Foreskin keratinocyte (primary cell): ENCODE measurements at places on chromosomes 3 and 15.

GRCh38 chr3:121252676-121253075 is 293.1 kb downstream of the POLQ start:
- no peak for DNase-seq

DNA sequence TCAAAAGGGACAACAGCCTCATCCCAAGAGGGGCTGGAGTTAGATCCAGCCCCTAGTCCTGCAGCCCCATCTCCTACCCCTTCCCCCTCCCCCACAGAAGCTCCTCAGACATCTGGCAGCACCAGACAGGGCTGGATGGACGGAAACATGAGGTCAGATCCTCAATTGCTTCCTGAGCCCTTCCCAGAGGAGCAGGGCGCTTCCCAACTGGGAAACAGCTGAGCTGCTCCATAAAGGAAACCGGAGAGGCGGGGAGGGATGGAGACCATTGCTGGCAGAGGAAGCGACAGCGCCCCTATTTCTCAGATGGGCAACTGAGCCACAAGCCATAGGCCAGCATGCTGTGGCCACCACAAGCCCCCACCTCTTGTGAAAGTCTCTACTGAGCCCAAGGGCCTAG is 18.3 kb upstream of the CYP11A1 start:
- no peak for DNase-seq

GRCh38 chr3:112623717-112624116 is 17.2 kb downstream of the CCDC80 start:
- peak; percentile 55 for DNase-seq

- no peak for DNase-seq
Observed at GRCh38 chr3:64199932-64200331, 25.3 kb downstream of the PRICKLE2 start.

DNA sequence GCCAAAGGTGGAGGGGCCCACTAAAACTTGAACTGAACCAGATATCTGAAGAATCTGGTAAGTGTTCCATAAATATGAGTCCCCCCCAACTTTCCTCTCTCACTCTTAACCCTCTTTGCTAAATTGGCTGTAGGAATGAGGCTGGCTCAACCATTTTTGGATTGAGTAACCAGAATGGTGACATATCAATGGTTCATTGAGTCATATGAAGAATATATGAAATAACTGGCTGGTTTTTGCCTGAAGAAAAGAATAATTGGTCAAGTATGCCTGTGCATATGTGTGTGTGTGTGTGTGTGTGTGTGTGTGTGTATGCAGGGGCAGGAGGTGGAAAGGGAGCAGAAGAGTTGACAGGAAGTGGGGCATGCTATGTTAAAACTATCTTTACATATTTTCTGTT is 472.9 kb upstream of the THBS1 start:
- DNase-seq, result peak; percentile 31

- no peak for DNase-seq
Observed at GRCh38 chr3:86982883-86983282, 8.1 kb downstream of the VGLL3 start.

- no peak for DNase-seq
Observed at GRCh38 chr15:101498717-101499480, 9.4 kb upstream of the PCSK6 start.

DNA sequence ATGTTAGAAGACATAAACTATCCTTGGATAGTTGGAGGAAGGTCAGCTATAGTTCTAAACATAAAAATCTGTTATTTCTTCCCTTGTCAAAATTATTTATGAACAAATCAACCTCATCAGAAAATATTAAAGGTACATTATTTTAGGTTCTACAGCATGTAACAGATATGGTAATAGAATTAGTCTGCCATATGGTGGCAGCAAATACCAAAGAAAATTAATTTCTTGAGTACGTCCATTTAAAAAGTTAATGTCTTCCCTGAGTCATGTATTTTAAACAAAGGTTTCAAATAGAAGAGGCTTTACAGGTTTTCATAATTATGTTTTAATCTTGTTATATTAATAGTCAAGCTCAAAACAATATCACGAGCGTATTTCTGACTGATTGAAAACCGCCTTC is 17.9 kb upstream of the ANKRD28 start:
- peak; percentile 12 for DNase-seq

DNA sequence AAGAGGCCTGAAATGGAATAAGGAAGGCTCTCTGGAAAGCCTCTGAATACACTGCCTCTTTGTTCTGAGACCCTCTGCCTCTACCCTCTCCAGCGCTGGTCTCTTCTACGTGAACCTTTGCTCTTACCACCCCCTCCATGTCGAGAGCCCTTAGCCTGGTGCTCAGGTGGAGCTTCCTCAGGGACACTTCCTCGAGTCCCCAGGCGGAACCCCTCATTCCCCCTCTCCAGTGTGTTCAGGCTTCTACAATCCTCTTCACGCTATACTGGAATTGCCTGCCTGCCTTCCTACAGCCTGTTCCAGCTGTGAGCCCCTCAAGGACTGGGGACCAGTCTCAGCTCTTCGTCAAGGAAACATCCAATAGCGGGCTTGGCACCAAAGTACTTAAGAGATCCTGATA is 7.4 kb downstream of the STIMATE start:
- no peak for DNase-seq

- no peak for DNase-seq
Observed at GRCh38 chr3:17741621-17742101, 770 bp downstream of the TBC1D5 start.

- no peak for DNase-seq
Observed at GRCh38 chr15:25498835-25499234, 60.0 kb upstream of the UBE3A start.

DNA sequence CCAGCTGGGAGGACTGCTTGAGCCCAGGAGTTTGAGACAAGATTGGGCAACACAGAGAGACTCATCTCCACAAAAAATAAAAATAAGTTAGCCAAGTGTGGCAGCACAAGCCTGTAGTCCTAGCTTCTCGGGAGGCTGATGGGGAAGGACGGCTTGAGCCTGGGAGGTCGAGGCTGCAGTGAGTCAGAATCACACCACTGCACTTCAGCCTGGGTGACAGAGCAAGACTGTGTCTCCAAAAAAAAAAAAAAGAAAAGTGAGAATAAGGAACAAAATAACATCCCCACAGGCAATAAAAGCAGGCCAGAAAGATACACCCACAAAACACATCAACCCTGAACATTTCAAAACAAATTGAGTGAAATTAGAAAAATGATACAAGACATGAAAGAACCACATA is 48.7 kb upstream of the OCA2 start:
- DNase-seq, result no peak

DNA sequence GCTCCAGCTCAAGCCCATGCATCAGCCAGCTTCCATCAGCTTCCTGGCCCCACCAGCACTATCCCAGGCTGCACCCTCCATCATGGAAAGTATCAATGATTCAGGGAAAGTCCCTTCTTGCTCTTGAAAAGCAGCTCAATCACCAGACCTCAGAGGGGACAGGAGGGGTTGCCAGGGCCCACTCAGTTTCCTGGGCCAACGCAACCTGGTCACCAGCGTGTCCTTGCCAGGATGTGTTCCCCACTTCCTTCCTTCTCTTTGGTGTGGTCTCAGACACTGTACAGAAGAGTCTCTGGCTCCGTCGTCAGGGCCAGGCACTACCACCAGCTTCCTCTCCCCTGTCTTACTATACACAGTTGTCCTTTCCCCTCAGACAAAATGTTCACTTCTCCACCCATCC is 3.0 kb downstream of the HDC start:
- no peak for DNase-seq

GRCh38 chr3:120113128-120114116 is 19.2 kb upstream of the GSK3B start:
- peak; percentile 97 for DNase-seq

GRCh38 chr3:117843356-117843755 is 1133.8 kb downstream of the TUSC7 start:
- DNase-seq, result no peak

- peak; percentile 86 for DNase-seq
Observed at GRCh38 chr3:98986073-98986472, 84.6 kb upstream of the DCBLD2 start.

GRCh38 chr15:77695961-77696582 is 63.4 kb upstream of the LINGO1 start:
- no peak for DNase-seq

GRCh38 chr3:174255454-174255853 is 603.7 kb upstream of the NAALADL2 start:
- no peak for DNase-seq

DNA sequence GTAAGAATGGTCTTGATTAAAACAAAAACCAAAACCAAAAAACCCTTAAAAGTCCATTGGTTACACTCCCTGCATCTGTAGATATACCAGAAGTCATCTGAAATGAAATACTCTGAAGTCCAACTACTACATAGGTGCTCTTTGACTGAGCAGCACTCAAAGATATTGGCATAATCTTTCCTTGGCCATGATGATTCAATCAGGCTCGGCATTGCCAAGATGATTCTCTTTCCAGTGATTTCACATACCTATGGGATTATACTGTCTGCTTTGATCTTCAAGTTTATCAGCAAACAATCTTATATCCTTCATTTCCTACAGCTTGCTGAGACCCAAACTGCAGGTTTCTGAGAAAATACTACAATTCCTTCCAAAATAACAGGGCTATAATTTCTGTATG is 35.9 kb upstream of the DIPK2A start:
- no peak for DNase-seq

DNA sequence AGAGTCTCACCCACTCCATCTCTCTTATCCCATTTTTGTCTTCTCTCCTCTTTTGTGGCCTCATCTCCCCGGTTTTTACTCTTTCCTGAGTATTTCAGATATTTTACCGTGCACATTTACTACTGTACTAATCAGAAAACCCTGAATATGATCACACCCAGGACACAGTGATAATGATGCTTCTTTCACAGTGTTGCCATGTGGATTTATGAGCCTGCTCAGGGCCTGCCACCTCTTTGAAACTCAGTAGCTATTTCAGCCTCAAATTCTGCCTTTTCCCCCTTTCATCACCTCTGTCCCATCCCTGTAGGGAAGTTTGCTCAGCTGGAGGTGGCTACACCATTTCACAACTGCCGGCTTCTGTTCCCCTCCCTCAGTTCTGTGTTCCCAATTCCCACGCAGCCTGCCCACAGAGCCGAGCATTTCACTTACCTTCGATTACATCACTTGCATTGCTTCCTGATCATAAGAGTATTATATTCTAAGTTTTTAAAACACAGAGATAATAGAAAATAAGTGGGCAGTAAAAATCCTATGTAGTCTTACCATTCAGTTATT is 33.2 kb downstream of the ARNT2 start:
- no peak for DNase-seq

DNA sequence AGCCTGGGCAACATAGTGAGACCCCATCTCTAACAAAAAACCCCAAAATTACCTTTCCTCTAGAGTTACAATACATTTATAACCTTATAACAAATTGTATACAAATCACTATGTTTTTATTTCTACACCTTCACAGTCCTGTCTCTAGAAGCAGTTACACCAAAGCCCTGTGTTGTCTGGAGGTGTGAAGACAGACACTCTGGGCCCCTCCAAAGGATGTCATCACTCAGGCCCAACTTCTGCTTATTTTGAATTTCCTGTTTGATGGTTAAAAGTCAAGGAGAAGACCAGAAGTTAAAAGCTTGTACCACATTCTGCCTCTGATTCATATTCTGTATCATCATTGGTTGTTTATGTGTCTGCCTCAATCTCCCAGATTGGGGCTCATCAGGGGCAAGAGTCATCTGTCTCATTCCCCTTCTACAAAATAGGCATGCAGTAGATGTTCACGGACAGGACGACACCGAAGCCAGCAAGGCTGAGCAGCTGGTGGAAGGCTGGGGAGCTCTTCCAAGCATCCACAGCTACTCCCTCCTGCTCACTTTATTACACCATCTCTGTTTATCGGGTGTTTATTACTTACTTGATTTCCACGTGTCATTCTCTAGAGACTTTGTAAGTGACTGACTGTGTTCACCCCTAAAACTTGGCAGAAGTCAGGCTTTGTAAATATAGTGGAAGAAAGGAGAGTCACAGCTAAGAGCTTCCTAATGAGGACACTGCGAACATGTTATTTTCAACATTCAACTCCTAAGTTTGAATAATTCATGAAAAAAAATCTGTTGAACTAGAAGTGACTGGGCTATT is 136.8 kb upstream of the ANKRD28 start:
- DNase-seq, result no peak

DNA sequence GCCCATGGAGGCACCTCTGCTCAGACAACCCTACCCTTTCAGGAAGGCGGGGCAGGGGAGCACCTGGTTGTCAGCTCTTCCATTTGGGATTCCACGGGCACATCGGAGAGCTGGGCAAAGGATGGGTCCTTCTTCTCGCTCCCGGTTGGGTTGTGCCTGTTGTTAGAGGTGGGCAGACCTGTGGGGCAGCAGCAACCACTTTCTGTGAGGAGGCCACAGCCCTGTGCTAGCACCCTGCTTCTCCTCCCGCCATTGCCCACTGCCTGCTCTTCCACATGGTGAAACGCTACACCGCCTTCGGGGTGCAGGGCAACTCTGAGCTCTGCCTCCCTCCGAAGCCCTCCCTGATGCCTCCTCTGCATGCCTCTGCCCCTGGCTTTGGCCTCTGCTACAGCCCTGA is 7.0 kb upstream of the HHATL start:
- DNase-seq, result no peak

DNA sequence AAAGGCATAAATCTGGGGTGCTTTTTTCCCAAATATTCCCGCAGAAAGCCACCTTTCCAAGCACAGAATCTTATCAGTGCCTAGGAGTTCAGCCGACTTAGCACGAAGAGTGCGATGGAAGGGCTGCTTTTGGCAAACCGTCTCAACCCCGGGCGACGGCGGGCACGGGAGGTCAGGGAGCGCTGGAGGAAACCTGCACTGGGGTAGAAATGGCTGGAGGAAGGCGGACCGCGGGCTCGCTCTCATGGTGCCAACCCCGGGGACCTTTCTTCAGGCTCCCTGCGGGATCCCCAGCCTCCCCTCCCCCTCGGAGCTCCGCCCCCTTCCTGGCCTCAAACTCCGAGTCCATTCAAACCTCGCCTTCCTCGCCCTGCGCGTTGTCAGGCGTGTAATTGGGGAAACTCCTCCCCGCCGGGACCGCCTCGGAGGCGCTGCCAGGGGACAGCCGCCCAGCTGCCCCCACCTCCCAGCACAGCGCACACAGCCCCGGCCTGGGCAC is at the start of gene GABRG3:
GABRG3 (plus strand) TSS at position 470 of the 499 bp plus-strand sequence.
- no peak for DNase-seq

- no peak for DNase-seq
Observed at GRCh38 chr15:66399276-66399675, 12.6 kb downstream of the MAP2K1 start.

DNA sequence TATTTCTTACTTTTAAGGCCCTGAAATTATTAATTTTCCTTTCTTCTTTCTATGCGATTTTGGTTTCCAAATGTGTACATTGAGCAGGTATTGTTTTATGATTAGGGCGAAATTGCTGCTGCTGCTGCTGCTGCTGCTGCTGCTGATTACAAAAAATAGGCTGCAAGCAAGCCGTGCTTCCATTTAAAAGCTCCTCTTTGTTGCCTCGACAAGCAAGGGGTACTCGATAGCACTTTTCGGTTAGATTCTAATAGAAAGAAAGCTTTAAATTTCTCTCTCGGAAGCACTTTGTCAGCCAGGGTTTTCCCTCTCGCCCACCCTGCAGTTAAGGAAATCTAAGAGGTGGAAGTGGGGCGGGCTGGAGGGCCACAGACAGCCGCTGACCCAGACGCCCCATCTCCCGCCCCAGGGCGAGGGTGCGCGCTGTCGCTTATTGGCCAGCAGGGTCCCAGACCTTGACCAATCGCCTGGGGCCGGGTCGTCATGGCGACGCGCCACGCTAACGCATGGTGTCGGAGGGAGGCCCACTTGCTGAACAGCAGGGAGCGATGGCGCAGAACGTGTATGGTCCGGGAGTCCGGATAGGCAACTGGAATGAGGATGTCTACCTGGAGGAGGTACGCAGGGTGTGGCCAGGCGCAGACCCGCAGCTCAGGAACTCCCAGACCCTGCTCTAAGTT is at the start of gene CFAP161:
CFAP161 (plus strand) TSS at position 489 of the 680 bp plus-strand sequence; CDS start at position 549, 60 bp downstream.
- DNase-seq, result peak; percentile 30
